ENCODE measurements at places on chromosomes 5 and 9.

DNA sequence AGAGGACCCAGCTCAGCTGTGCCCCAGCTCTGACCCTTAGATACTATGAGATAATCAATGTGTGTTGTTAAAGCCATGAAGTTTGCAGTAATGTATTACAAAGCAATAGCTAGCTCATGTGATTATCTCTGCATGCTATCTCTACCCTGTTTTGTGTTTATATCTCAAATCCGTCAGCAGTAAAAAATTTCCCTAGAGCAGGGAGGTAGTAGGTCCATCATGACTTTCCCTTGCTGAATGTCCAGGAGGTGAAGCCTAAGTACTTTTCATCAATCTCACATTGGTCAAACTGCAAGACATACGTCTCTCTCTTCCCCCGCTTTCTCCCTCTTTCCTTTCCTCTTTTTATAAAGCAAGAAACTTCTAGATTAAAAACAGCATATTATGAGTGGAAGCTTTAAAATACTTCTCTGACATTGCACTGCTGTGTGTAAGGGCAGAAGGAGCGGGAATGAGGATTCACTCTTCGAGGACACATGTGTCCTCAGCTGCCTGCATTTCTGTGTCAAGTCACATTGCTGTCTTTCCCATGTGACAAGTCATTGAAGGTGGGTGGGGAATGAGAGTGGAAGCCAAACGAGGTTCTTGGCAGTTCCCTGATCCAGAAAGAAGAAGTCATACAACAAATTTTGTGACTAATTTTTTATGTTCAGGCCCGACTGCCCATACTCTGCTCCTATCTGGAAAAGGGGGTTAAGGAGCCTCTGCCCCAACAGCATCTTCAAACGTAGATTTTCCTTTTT, 93.1 kb upstream of the RETREG1 start:
- no peak for DNase-seq

- DNase-seq = no peak
Measured at GRCh38 chr9:121024237-121024636, 25.8 kb downstream of the C5 start.

DNA sequence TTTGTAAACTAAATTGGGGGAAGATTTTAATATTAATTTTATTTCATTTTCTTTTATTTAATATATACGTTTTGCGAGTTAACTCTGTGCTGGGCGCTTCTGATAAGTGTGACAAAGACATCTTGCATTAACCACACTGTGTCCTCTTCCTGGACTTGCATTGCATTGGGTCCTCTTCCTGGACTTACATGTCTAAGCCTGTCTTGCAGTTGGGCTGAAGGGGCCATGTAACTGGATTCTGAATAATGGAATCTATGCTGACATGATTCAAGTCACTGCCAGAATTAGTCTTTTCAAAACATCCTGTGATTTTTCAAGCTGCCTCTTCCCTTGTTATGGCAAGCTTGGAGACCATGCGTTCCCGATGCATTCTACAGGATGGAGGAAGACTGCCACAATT, 122.6 kb downstream of the TRIM32 start:
- no peak for DNase-seq

DNA sequence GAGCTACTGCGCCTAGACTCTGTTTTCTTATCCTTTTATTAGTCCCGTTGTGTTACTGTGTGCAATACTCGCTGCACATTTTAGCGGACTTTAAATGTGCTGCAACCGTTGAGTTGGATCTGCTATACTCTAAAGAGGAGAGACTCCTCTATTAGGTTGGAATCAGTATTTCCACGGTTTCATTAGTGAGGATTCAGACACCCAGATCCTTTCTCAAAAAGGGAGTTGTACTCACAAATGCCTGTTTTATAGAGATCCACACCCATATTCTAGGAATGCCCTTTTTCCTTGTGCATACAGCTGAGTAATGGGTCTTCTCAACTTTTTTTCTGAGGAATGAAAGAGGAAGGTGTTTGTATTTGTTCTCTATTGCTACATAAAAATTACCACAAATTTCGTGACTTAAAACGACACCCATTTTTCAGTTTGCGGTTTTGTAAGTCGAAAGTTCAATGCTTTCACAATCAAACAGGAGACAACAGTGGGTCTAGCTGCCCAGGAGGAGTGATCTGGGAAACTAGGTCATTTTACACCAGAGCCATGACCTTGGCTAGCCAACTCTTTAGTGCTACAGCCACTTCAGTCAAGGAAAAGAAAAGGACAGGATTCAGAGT, 52.8 kb upstream of the SLC44A1 start:
- no peak for DNase-seq

GRCh38 chr9:109321727-109322126, 868 bp upstream of the EPB41L4B start:
- no peak for DNase-seq

DNA sequence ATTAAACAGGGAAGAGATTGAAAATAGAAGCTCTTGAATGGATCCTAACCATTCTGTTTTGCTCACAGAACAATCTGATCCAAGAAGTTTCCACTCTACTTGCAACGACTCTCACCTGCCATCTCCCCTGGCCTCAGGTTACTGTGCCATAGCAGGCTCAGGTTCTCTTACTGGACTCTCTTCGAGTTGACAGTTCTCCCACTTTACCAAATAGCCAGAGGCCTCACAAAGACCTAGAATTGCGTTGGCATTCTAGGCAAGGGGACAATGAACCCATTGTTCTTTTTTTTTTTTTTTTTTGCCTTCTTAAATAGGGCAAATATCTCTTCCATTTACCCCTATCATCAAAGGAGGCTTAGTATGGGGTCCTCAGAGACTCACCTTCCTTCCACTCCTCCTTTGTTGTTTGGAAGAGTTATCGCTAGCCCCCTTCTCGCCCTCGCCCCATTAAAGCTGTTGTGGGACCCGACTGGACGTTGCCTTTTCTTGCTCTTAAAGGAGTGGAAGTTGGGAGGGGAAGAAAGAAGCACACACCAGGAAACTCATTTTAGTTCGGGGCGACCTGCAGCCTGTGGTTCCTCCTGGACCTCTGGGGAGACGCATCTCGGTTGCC, 688 bp upstream of the PLPPR1 start:
- DNase-seq = no peak

DNA sequence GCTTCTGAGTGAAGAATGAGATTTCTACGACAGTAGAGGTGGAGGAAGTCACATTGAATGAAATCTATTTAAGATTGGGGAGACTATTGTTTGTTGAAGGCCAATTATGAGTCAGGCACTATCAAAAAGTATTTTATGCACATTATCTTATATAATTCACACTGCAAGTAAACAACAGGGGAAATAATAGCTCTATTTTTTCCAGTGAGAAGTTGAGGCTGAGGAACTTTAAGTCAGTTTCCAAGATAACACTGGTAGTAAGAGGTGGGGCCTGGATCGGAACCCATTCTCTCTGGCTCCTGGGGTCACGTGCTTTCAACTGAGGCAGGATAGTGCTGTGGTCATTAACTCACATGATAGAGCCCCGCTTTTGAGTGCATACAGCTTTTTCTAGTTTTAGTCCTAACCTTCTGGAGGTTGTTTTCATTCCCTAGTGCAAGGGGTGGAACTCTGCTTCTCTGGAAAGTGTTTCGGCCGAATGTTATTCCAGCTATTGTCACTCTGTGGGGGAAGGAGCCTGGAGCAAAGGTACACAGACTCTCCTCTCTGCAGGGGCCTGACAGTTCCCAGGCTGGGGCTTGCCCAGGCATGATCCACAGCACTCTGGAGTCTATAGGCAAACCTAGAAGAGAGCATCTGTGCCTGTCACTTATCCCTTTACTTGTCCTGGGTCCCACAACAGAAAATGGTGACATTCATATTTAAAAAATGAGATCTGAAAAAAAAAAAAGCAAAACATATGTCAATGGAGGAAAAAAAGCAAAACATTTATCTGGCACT, 352.4 kb upstream of the ACTBL2 start:
- peak; percentile 86 for DNase-seq

GRCh38 chr5:137613554-137614265, 114.6 kb upstream of the SPOCK1 start:
- no peak for DNase-seq

DNA sequence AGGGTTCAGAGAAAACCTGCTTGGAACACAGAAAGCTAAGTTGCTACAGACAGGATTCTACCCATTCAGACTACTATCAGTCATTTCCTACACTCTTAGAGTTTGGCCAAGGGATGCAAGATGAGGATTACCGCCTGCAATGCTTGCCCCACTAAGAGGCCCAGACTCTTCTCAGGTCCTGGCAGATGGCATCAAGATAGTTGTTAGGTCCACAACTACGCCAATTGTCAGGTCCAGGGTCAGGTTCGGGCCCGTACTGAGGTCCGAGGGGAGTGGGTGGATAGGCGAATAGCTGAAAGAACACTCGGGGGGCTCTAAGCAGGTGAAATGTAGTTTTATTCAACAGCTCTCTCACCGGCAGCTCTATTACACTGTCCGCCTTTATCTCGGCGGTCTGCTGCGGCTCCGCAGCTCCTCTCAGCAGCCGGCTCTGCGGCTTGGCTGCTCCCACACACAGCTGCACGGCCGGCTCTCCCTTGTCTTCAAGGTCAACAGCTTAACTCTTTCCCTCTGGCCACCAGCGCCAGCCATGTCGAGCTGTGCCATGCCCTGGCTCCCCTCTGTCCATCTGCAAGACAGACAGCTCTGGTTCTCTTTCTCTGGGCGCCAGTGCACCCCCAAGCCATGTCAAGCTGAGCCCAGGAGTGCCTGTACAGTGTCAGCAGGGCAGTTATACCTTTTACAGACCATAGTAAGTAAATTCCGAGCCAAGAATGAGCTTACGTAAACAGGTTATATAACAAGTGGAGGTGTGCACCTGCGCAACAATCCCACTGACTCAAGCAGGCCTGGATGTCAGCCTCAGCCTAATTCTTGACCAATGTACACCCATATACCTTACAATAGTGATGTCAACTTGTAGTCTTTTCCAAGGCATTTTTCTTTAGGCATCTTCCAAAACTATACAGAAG, 24.0 kb downstream of the ENC1 start:
- peak; percentile 16 for DNase-seq

- peak; percentile 80 for DNase-seq
Measured at GRCh38 chr5:138632900-138633489, 57.8 kb upstream of the HSPA9 start.

GRCh38 chr5:71587766-71588532, 809 bp downstream of the MCCC2 start:
- no peak for DNase-seq

DNA sequence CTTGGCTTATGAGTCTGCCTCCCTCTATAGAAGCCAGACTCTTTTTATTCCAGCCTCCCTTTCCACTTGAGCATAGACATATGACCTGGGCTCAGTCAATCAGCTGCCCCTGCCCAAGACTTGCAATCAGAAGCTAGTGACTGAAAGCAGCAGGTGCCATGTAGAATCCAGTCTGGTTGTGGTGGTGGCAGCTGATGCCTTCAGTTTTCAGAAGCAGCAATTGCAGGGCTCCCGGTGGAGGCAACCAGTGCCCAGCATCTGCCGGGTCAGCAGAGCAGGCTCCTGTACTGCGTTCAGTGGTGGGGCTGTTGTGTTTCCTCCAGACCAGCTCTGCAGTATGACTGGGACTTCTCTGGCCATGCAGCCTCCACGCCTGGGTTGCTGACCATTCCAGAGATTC, 53.9 kb upstream of the PALM2AKAP2 start:
- DNase-seq = no peak
